ENCODE measurements at places on chromosomes 12 and 14.

DNA sequence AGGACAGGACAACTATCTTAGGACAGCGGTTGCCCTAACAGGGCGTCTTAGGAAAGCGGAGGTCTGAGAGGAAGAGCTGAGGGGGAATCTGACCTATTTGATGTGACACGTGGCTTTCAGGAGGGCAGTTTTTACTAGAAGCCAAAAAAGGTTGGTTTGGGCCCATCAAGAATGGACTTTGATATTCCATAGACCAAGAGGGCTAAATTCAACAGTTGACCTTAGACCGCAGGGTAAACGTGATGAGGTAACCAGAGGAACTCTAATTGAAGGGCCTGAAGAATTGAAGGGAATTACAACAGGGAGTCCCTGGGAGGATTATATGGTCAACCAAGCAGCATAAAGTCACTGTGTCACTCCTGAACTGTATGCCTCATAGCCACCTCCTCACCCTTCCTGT is 11.5 kb downstream of the C1S start:
- no peak for DNase-seq

- DNase-seq = no peak
These were observed 180.2 kb upstream of the SYT1 start for GRCh38 chr12:78684419-78684818.

DNA sequence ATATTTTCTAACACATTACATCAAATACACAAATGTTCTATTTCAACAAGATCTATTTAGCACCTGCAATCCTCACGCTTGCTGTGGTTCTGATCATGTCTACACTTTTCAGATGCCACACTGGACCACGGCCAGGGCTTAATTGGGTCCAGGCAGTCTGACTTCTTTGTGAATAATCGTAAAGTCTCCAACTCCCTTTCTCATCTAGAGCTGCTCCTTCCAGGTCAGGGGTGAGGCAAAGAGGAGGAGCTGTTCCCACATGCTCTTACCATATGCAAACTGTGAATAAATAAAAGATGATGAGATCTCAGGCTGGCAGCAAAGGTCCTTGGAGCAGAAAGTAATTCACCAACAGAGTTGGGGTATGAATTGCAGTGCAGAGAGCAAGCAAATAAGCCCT is 316.6 kb downstream of the GLT1D1 start:
- DNase-seq = no peak

DNA sequence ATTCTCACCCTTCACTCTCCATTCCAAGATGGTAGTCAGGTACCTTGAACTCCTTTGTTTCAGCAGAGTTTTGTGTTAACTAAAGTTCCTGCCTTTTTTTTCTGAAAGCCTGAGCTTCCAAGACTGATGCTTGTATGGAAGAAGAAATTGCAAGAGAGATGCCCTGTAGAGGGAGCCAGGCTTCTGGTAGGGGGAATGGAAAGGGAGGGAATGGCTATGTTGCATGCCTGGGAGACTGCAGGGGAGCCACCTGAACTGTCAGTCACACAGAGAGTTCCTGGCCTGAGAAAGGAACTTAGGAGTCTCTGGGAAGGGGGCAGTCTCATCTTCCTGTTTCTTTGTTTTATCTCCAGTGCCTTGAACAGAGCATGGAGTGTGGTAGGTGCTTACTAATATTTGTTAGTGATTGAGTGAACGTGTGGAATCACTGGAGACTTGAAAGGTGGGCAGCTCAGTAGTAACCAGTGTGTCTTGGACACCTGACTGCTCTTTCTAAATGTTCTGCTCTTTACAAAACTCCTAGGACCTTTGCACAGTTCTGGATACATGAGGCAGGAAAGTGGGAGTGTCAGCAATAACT is 132.2 kb downstream of the ANO4 start:
- DNase-seq = no peak

- no peak for DNase-seq
These were observed 122.8 kb upstream of the CCDC175 start for GRCh38 chr14:59699442-59699841.

GRCh38 chr12:120783197-120783596 is 57.6 kb downstream of the ACADS start:
- peak; percentile 49 for DNase-seq

GRCh38 chr12:118375348-118375747 is 1.0 kb upstream of the SUDS3 start:
- no peak for DNase-seq

- DNase-seq = no peak
These were observed 48.5 kb downstream of the CHST11 start for GRCh38 chr12:104505095-104505818.

- DNase-seq = no peak
These were observed 1.1 kb upstream of the IRF9 start for GRCh38 chr14:24159777-24160498.

- peak; percentile 92 for DNase-seq
These were observed 79.9 kb downstream of the ARF6 start for GRCh38 chr14:49972823-49973222.

DNA sequence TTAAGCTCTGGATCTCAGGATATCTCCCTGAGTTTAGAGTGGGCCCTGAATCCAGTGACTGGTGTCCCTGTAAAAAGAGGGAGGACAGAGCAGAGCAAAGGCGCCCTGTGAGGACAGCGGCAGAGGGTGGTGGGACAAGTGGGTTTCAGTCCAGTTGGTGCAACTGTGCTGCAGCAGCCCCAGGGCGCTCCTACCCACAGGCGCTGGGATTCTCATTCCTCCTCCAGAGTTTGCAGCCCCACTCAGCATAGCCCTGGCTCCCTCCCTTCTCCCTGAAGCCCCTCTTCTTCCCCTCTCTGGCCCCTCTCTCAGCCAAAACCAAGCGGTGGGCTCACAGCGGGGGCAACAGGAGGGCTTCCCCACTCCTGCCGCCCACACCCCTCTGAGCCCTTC is 1.6 kb downstream of the TMEM179 start:
- no peak for DNase-seq

DNA sequence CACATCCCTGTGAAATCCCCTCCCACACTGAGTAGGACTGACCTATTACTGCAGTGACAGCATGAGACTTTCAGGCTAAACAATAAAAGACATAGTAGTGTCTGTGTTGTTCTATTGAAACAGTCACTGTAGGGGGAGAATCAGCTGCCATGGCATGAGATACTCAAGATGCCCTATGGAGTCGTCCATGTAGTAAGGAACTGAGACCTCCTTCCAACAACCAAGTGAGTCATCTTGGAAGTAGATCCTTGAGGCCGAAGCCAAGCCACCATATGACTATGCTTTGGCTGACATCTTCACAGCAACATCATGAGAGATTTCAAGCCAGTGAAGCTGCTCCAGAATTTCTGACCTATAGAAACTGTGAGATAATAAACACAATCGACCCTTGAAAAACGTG is 12.1 kb upstream of the LRP6 start:
- no peak for DNase-seq

DNA sequence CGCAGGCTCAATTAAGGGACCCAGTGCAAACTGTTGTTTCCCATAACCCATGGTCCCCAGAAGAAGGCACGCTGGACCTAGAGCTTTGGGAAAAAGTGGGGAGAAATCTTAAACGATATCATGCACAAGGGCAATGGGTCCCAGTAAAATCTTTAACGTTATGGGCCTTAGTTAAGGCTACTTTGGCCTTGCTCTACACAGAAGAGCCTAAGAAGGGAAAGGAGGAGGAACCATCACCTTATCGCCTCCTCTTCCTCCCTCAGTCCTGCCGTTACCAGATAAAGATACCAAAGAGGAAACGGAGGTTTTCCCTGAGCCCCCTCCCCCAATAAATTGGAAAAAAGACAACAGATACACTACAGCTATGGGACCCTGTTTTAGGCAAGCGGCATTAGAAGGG is 116.9 kb downstream of the PPHLN1 start:
- DNase-seq = no peak

GRCh38 chr12:6317693-6318439 is 7.4 kb downstream of the PLEKHG6 start:
- no peak for DNase-seq

DNA sequence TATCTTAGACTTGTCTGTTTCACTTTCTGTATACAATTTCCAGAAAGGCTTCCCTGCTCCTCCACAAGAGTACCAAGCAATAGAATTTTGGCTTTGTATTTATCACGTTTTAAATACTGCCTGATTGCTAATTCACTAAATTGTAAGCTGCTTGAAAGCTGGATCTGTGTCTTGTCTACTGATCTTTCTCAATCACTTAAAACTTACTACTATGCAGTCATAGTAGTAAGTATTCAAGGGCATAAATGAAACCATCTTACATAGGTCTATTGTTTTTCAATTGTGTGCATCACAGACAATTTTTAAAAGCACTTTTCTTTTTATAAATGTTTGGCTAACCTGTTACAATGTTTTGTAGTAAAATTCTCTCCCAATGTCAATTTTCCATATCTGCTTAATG is 1.2 kb upstream of the GLIPR1L2 start:
- no peak for DNase-seq

DNA sequence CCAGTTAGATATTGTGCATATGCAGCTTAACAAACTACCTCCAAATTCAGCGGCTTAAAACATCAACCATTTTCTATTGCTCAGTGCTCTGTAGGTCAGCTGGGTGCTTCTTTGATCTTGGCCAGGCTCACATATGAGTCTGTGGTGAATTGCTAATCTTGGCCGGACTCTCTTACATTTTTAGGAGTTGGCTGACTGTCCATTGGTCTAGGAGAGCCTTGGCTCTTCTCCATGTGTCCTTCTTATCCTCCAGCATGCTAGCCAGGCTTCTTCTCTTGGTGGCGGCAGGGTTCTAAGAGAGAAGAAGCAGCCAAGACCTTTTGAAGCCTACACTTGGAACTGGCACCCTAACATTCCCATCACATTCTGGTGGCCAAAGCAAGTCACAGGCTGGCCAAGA is 174.3 kb upstream of the PWP1 start:
- no peak for DNase-seq

GRCh38 chr14:50335389-50335788 is 23.3 kb downstream of the DMAC2L start:
- DNase-seq = peak; percentile 87

DNA sequence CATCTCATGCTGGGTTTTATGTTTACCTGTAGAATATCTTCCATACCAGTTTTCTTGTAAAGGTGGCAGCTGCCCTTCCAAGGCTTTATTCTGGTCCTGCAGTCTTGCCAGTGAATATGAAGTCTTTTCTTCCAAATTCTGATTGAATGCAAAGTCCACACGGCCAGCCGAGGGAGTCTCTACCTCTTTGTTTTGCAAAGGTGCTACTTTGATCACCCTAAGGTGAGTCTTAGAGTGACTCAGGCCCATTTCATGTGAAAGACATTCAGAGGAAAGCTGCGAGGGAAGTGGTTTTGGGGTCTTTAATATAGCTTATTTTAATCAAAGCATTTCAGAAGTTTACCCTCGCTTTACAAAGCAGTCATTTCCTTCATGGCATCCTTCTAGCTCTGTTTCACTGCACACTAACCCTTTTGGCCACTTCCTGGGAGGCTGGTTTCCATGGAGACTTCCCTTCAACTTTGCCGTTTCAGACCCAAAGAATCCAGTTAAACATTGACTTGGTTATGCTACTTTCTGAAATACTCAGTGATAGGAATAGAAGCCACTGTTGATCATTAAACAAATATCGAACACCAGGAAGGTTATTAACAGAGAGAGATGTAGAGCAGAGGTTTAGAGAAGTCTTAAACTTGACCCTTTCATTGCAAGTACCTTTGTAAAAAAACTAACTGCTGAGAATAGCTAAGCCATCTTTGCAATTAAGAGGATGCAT is at the start of gene CCDC198:
Gene CCDC198 (minus strand): TSS at position 391 of the 715 bp plus-strand sequence. CDS start 142 bp downstream, at position 249.
- peak; percentile 49 for DNase-seq

GRCh38 chr12:70842136-70842535 is 78.4 kb downstream of the PTPRR start:
- peak; percentile 68 for DNase-seq

- peak; percentile 44 for DNase-seq
These were observed 56.3 kb downstream of the NUAK1 start for GRCh38 chr12:106082216-106083175.

DNA sequence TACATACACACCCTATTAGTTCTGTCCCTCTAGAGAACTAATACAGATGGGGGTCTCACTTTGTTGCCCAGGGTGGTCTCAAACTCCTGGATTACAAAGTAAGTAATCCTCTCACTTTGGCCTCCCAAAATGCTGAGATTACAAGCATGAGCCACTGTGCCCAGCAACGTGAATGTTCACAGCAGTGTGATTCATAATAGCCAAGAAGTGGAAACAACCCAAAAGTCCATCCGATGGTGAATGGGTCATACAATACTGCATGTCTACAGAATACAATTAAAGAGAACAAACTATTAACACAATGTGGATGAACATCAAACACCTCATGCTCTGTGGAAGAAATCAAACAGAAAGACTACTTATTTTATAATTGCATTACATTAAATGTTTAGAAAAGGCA is 57.3 kb upstream of the SYNE2 start:
- DNase-seq = no peak

- no peak for DNase-seq
These were observed 218.3 kb downstream of the TTC6 start for GRCh38 chr14:37813732-37814131.

GRCh38 chr12:104520242-104520900 is 63.6 kb downstream of the CHST11 start:
- no peak for DNase-seq

- no peak for DNase-seq
These were observed 101.4 kb downstream of the FOXA1 start for GRCh38 chr14:37493606-37494005.

- DNase-seq = peak; percentile 63
These were observed 390.6 kb upstream of the ATP2B1 start for GRCh38 chr12:90099288-90099687.

GRCh38 chr12:88662961-88663360 is 82.7 kb upstream of the KITLG start:
- peak; percentile 22 for DNase-seq

DNA sequence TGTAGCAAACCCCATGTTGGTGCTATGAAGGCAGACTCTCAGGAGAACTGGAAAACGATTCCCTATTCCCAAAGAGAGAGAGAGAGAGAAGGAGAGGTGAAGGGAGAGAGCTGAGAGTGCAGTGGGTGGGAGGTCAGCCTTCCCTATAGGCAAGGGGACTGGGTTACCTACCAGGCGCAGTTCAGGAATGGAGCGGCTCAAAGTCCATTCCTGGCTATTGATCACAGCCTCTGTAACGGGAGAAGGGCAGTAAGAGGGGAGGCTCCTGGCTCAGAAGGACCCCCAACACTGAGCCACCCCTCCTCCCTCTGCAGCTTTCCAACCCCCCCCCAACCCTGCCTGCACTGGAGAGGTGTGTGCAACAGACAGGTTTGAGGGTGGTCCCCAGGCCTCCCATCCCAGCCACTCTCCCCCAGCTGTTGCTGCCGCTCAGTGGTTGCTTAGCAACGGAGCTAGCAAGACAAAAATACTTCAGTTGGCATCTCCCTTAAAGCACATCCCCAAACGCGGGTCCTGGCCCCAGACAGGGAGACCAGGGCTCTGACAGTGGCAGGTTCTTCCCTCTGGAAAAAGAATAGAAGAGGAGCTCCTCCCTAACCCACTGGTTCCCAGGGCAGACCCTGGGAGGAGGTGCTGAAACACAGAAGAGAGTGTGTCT is 3.2 kb downstream of the AGAP2 start:
- DNase-seq = no peak
